ENCODE measurements at places on chromosomes 11 and 22.

DNA sequence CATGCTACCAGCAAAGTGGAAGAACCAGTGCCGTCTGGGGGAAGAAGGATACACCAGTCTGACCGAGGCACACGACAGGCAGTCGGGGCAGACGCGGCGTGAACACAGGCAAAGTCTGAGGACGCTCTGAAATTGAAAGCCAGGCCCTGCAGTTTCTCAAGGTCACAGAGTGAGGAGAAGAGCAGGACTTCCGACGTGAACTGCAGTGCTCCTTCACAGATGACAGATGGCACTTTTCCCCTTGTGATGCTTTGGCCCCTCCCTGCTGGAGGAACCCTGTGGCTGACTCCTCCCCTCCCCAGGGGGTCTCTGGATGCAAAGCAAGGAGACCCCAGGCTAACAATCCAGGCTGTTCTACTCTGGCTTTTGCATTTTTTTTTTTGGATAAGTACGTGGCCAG, 19.6 kb upstream of the JAM3 start:
- DNase-seq: no peak

GRCh38 chr22:30400159-30400558, 3.3 kb downstream of the SEC14L2 start:
- no peak for DNase-seq

DNA sequence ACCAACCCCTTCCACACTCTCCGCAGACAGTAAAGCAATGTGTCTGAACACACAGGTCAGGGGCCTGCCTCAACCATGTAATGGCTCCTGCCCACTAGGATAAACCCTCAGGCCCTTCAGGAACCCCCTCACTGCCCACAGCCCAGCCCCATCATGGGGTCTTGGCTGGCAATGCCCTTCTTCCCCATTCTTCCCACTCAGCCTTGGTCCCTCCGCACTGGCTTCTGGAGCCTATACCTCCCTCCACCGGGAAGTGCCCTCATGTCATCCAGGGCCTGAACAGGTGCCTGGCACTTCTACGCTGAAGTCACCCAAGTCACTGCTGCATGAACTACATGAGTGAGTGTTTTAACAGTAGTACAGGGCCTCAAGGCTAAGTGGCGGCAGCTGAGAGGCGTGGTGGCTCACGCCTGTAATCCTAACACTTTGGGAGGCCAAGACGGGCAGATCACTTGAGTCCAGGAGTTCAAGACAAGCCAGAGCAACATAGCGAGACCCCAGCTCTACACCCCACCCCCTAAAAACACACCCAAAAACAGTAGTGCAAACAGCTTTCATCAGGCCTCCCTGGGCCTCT, 74.8 kb upstream of the PITPNB start:
- no peak for DNase-seq

- DNase-seq: peak; percentile 94
Measured at GRCh38 chr11:76919887-76920746, 59.4 kb downstream of the ACER3 start.

- DNase-seq: no peak
Measured at GRCh38 chr11:19808076-19808911, 95.7 kb downstream of the NAV2 start.

DNA sequence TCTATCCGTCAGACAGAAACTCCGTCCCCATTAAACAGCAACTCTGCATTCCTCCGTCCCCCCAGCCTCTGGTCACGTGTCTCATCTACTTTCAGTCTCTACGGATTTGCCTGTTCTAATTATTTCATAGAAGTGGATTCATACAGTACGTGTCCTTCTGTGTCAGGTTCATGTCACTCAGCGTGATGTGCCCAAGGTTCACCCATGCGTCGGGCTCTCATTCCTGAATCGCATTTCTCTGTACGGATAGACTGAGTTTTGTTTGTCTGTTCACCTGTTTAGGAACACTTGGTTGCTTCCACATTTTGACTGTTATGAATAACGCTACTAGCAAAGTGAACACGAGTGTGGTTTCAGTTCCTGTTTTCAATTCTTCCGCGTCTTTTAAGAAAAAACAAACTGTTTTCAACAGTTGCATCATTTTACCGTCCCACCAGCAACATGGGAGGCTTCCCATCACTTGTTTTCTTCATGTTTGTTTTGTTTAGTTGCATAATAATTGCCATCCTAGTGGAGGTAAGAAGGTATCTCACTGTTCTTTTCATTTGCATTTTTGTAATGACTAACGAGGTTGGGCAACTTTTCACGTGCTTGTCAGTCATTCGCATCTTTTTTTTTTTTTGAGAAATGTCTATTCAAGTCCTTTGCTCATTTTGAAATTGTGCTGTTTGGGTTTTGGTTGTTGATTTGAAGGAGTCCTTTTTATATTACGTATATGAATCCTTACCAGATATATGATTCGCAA, 8.9 kb upstream of the NLRP6 start:
- no peak for DNase-seq

DNA sequence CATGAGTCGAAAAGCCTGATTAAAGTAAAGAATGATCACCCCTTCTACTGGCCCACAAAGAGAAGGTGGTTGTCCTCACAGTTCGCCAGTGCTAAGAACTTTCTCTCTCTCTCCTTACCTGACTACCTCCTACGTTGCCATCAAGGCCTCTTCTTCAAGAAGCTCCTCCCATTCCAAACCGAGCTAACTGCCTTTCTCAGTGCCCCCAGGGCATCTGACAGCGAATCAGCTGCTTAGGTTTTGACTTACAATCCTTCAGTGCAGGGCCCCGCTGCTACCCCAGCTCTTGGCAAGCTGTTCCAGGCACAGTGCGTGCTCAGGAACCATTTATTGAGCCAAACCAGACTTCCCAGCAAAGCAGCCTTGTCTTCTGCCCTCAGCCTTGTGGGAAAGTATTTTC, 5.8 kb downstream of the VSTM5 start:
- DNase-seq: no peak

GRCh38 chr11:37666960-37667359, 1068.9 kb upstream of the RAG2 start:
- no peak for DNase-seq

- no peak for DNase-seq
Measured at GRCh38 chr22:36439481-36440271, 41.8 kb downstream of the TXN2 start.

DNA sequence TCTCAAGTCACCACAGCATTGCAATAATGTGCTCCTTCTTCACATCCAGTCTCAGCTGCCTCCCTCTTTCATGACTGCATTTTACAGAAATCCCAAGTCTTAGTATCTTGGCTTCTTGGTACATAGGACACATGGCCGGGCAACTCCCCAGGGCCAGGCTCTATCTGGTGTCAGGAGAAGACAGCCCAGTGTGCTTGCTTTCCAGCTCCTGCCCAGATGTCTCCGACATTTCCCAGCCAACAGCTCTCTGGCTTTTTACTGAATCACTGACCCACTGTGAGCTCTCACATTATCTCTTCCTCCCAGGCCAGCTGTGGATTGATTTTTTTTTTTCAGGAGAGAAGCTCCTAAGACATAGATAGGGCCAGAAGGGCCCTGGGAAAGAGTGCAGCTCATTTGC, 346.0 kb upstream of the C11orf87 start:
- DNase-seq: no peak

DNA sequence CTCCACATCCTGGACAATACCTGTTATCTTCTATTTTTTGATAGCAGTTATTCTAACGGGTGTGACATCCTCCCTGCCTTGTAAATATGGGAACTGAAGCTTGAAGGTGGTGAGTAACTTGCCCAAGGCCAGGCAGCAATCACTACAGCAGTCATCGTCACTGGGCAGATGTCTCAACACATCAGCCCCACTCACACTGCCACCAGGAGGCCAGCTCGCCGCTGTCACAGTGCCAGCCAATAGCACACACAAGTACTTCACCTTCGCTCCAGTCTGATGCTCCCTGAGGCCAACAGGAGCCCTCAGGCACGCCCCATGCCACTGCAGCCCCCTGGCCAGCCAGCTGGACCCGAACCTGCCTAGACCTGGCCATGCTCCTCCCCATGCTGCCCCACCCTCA, 4.9 kb upstream of the TTLL1 start:
- DNase-seq: peak; percentile 31

DNA sequence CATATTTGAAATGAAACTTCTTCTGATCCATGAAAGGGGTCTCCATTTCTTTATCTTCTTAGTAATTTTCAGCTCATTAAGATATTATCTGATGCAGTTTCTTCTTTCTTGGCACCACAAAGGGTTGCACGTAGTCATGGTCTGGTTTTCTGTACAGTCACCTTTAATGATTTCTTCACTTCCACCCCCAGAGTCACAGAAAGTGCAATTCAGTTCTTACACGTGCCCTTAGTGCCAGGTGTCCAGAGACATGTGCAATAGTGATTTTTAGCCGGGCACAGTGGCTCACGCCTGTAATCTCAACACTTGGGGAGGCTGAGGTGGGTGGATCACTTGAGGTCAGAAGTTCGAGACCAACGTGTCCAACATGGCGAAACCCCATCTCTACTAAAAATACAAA, 202.8 kb upstream of the MTNR1B start:
- DNase-seq: no peak

DNA sequence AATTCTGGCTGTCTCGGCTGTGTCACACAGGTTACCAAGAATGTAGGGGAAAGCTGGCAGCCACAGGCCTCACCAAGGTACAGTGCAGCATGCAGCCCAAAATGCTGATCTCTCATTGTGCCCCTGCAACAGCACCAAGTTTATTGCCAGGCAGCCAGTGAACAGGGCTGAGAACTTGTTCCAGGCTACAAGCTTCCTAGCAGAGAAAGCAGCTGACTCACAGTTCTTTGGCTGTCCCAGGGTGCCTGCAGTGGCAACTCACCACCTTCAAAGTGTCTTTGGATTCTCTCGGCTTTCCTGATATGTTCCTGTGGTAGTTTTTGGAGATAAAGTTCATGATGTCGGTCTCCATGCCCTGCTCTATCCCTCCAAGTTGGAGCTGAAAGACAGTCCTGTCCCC, 719.1 kb upstream of the ANO3 start:
- no peak for DNase-seq

- no peak for DNase-seq
Measured at GRCh38 chr11:97814325-97814959, 1206.3 kb upstream of the CNTN5 start.

GRCh38 chr22:39815932-39816331, 77.6 kb downstream of the ENTHD1 start:
- DNase-seq: no peak

- DNase-seq: peak; percentile 78
Measured at GRCh38 chr11:133163463-133164419, 368.6 kb downstream of the OPCML start.

GRCh38 chr22:28620244-28620922, 59.3 kb downstream of the TTC28 start:
- peak; percentile 19 for DNase-seq

GRCh38 chr22:32920032-32920628, 118.6 kb downstream of the TIMP3 start:
- peak; percentile 18 for DNase-seq
